ENCODE measurements at places on chromosomes 2 and 18.

- no peak for DNase-seq
Measured at GRCh38 chr2:29829841-29830240, 91.5 kb downstream of the ALK start.

DNA sequence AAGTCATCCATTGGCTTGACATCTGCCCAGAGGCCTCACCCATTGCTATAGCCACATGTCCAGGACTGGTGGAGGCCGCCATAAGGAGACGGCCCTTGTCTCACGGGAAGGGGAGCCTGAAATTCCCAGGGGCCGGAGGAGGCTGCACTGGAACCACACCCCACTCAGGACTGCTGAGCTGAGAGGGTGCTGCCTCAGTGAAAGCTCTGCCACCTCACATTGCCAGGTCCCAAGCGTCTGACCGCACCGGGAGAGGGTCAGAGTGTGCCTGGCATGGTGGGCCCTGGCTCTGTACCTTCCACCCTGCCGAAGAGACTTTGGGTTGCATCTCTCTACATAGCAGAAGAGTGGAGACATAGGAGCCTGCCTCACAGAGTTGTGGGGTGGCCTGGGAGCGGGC lies 134.1 kb upstream of the GLI2 start:
- no peak for DNase-seq

DNA sequence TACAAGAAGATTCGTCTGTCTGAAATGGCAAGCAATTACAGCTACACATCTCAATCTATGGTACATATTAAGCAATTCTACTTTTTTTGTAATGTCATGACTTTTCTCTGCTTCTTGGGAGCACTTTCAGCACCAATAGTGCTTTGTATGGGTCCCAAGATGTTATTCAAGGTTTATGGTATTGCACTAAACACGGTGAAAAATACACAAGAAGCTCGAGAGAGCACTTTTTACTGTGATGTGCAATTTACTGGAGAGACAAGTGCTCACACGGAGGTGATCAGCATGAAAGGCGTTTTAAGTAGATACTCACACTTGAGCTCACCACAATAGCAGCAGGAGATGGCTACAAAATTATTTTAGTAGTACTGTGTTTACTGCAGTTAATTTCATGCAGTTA lies 783.6 kb downstream of the CBLN2 start:
- no peak for DNase-seq

DNA sequence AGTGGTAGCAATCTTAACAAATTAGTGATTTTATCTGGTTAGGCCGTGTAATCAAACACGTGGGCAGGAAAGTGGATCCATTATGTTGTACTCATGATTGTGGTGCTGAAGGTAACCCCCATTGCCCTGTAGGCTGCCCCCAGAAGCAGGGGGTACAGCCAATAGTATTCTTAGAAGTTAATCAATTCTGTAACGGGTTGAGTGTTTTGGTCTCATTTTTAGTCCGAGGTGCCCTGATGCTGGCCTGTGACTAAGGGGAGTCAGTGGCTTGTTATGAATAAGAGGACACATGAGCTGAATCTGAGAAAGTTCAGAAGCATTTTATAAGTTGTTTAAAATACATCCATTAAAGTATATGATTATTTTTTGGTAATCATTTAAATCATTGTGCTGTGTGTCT lies 8.6 kb downstream of the EPAS1 start:
- DNase-seq: no peak

DNA sequence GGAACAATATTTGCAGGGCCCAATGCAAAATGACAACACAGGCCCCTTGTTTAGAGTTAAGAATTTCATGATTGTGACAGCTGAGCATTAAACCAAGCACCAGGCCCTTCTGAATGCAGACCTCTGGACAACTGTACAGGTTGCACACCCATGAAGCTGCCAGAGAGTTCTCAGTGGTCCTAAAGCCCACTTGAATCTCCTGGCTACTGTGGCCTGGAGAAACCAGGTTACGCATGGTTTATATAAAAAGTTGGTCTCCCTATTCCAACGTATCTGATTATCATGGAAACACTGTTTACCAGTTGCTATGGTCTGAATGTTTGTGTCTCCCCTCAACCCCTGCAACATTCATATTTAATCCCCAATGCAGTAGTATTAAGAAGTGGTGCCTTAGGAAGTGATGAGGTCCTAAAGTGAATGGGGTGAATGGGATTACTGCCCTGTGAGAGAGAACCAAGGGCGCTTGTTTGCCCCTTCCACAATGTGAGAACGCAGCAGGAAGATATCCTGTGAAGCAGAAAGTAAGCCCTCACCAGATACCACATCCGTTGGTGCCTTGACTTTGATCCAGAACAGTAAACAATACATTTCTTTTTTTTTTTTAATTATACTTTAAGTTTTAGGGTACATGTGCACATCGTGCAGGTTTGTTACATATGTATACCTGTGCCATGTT lies 48.0 kb upstream of the ANXA4 start:
- no peak for DNase-seq

All from activated CD4-positive, CD25-positive, alpha-beta regulatory T cell treated with anti-CD3 and anti-CD28 coated beads, Interleukin-2, amount 50 U/mL, for 72 hours (primary cell).